Activated effector memory CD4-positive, alpha-beta T cell treated with Interleukin-2 at 50 U/mL for 16 hours (primary cell): ENCODE measurements at places on chromosomes 11 and 22.

GRCh38 chr11:120401506-120401905 is 65.3 kb downstream of the ARHGEF12 start:
- no peak for DNase-seq

GRCh38 chr11:57460758-57461749 is 726 bp downstream of the RTN4RL2 start:
- no peak for DNase-seq

DNA sequence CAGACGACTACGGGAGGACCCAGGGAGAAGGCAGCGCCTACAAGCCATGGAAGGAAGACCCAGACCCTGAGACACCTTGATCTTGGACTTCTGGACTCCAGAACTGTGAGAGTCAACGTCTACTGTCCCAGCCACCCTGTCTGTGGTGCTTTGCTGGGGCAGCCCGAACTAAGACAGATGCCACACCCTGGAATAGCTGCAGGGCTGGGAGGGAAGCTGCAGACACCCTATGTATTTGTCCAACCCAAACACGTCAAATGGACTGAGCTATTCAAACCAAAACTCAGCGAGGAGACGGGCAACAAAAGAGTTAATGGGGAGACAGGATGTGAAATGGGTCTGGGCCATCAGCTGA is 169.3 kb downstream of the CTTN start:
- DNase-seq = no peak

DNA sequence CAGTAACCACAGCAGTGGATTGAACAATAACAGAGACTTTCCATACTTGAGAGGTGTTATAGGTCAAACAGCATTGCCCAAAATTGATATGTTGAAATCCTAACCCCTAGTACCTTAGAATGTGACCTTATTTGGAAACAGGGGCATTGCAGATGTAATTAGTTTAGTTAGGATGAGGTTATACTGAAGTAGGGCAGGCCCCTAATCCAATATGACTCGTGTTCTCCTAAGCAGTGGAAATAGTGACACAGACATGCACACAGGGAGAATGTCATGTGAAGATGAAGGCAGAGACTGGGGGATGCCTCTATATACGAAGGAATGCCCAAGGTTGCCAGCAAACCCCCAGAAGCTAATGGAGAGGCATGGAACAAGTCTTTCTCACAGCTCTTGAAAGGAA is 270.5 kb downstream of the TENM4 start:
- DNase-seq = no peak

GRCh38 chr11:8775734-8776133 is 93.1 kb downstream of the RPL27A start:
- DNase-seq = no peak

DNA sequence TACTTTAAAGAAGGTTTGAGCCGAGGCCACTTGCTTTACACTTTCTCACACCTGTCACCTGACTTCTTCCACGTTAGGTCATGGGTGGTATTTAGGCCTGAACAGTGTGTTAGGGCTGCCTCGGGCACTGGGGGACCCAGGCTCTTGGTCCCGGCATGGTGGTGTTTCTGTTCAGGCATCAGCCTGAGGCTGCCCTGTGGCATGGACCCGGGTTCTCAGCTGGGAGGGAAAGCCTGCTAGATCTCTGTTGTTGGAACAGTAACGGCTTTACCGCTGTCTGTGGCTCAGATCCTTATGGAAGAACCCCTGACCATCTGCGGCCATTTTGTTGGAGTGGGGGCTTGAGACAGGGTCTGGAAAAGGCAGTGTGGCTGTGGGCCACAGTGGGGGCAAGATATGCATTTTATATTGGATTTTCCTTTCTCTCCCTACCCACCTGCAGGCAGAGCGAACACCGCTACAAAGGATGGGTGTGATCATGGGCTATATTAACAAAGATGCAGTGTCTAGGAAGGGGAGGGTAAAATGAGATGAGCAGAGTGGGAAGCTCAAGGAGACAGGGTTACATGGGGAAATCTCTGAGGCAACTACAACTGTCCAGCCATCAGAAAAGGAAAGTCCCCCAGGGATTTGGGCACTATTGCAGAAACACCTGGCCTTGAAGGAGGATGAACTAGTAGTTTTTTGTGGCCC is 1.6 kb upstream of the KCNJ11 start:
- DNase-seq = no peak

DNA sequence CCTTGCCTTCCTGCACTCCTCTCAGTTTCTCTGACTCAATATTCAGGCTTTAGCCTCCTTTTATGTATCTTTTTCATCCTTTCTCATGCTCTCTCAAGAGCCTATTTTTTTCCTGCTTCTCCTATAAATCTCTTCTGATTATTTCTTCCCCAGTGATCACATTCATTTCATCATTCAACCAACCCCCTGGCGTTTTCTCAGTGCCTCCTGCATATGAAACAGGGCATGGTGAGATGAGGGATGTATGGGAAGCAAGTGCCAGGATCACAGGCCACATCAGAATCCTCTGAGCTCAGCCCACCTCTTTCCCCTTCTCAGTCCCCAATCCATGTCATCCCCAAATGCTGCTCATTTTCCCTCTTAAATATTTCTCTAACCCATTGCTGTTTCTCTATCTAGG is 38.7 kb upstream of the NRIP3 start:
- DNase-seq = no peak

- no peak for DNase-seq
Measured at GRCh38 chr11:32705309-32706033, 89.0 kb downstream of the CCDC73 start.

- DNase-seq = no peak
Measured at GRCh38 chr22:19554834-19555404, 30.7 kb upstream of the CLDN5 start.

GRCh38 chr11:27008811-27009535 is 15.1 kb downstream of the FIBIN start:
- no peak for DNase-seq

GRCh38 chr11:47946682-47947559 is 33.4 kb upstream of the PTPRJ start:
- DNase-seq = no peak

- no peak for DNase-seq
Measured at GRCh38 chr11:73055655-73056354, 86.3 kb downstream of the FCHSD2 start.

DNA sequence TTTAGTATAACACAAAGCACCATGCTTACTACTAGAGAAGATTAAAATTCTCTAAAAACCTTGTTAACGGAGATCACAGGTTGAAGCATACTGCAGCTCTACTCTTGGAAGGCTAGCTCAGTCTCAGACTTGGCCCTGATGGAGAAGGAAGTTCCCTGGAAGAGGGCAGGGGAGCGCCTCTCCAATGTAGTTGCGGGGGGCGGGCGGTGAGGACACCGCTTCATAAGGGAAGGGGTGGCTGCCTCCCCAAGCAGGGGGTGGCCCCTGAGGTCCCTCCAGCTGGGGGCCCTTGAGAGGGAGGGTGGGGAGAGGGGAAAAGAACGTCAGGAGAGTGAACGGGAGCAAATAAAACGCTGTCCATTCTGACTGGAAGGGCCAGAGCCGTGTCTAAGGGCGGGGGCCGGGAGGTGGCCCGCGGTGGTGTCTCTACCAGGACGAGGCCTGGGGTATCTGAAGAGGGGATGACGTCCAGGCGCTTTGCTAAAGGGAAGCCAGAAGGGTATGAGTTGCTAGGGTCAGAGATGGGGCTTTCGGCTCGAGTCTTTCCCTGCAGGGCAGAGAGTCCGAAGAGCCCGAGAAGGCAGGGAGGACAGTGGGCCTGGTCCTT is 553 bp upstream of the USP47 start:
- no peak for DNase-seq

- no peak for DNase-seq
Measured at GRCh38 chr11:76379807-76380158, 1.1 kb downstream of the THAP12 start.

DNA sequence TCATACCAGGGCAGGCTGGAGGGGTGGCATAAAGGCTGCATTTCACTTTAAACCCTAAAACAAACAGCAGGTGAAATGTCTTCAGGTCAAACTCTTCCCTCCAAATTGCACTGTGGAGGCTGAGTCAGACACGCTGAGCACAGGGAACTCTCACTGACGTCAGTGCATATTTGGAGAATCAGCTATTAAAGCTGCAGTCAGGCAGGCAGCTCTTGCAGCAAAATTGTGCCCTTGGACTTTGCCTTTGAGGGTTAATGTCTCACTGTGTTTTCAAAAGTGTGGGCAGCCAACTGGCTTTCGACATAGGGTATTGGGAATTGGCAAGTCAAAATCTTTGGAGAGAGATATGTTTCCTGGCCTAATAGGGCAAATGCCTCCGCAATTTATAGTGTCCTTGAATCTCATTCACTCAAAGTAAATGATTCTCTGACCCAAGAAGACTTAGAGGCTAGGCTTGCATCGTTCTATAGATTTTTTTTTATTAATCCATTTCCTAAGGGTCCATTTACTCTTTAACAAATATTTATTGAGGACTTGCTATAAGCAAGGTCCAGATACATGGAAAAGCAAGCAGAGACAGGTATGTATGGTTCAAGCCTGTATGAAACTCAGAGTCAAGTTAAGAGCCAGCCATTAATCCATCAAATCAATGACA is 27.7 kb upstream of the SMCO4 start:
- no peak for DNase-seq

DNA sequence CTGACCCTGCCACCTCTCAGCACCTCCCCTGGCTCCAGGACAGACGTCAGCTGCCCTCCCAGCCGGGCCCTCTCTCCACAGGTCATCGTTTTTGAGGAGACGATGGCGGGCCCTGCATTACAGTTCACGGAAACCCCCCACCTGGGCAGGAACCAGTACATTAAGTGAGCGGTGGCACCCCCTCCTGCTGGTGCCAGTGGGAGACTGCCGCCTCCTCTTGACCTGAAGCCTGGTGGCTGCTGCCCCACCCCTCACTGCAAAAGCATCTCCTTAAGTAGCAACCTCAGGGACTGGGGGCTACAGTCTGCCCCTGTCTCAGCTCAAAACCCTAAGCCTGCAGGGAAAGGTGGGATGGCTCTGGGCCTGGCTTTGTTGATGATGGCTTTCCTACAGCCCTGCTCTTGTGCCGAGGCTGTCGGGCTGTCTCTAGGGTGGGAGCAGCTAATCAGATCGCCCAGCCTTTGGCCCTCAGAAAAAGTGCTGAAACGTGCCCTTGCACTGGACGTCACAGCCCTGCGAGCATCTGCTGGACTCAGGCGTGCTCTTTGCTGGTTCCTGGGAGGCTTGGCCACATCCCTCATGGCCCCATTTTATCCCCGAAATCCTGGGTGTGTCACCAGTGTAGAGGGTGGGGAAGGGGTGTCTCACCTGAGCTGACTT is 37.0 kb downstream of the B3GAT1 start:
- no peak for DNase-seq

- no peak for DNase-seq
Measured at GRCh38 chr22:23485490-23485889, 94.6 kb downstream of the IGLL1 start.

- no peak for DNase-seq
Measured at GRCh38 chr11:29353833-29354232, 663.0 kb downstream of the KCNA4 start.

GRCh38 chr22:45583504-45583903 is 80.8 kb downstream of the FBLN1 start:
- DNase-seq = no peak

DNA sequence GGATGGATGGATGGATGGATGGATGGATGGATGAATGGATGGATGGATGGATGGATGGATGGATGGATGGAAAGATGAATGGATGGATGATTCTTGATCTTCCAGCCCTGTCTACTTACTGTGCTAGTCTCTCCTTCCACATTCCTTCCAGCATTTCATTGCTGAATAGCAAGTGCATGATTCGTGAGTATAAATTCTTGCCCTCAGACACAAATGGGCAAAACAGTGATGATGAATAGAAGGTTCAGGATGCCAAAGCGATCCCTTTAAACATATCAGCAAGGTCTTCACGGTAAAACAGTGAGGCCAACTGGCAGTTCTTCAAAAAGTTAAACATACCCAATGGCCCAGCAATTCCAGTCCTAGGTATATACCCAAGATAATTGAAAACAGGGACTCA is 400.2 kb downstream of the MN1 start:
- no peak for DNase-seq

DNA sequence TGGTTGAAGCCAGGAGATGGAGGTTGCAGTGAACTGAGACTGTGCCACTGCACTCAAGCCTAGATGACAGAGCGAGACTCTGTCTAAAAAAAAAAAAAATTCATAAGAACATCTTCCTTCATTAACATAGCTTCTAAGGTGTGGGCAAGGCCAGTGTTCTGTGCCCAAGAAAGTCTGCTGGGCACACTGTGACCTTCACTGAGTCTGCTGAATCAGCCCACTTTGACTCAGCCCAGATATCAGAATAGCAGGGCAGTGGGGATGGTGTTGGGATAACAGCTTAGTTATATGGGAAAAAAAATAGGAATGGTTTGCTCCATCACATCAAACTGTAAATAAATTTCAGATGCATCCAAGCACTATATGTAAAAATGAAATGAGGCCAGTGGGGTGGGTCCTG is 32.4 kb upstream of the XBP1 start:
- DNase-seq = no peak

GRCh38 chr11:1946812-1947484 is at the start of gene MRPL23:
Gene MRPL23, plus strand, starts transcription at chr11:1947332. Its CDS starts 31 bp downstream, at chr11:1947363.
- DNase-seq = no peak

DNA sequence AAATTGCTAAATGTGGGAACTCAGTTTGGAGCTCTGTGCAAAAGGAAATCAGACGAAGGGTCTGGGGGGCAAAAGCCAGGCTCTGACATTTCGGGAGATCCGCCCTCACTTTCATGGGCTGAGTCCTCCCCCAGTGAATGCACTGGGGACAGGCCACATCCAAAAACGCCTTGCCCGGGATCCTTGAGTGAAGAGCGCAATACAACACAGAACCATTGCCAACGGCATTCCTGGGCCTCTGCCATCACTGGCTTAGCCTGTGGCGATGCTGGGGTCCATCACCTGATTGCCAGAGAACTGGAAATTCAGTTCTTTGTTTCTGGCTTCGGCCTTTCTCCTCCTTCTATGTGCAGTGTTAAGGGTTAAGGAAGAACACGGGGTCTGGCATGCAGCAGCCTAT is 297.9 kb downstream of the SHANK2 start:
- no peak for DNase-seq
